ENCODE measurements at places on chromosomes 12 and 14. TPM values are rescaled to one million over a fixed set of nuclear protein-coding genes. Genes with fewer than 3 reads are reported as not detected.
A peak's percentile ranks its signal among the peaks of the same experiment; 100 is the strongest.

Gene OR4E2
- total RNA-seq, result not detected

Gene CLEC9A
- total RNA-seq, result not detected

Gene KRT6C
- not detected for total RNA-seq

Gene IFNG-AS1
- 2.7 TPM for total RNA-seq

Gene ANGEL1
- total RNA-seq, result 19.6 TPM

Gene BIN2
- total RNA-seq, result 2.1 TPM

Gene ADIPOR2
- 23.3 TPM for total RNA-seq

Gene PDE6H
- total RNA-seq, result not detected

Gene TMBIM4
- 107 TPM for total RNA-seq

Gene AVPR1A
- 3.4 TPM for total RNA-seq

Gene VRTN
- not detected for total RNA-seq

Gene CBLN3
- 1.4 TPM for total RNA-seq

Gene MAP1LC3B2
- total RNA-seq, result 1.0 TPM

Gene PLEKHH1
- total RNA-seq, result 2.3 TPM

DNA sequence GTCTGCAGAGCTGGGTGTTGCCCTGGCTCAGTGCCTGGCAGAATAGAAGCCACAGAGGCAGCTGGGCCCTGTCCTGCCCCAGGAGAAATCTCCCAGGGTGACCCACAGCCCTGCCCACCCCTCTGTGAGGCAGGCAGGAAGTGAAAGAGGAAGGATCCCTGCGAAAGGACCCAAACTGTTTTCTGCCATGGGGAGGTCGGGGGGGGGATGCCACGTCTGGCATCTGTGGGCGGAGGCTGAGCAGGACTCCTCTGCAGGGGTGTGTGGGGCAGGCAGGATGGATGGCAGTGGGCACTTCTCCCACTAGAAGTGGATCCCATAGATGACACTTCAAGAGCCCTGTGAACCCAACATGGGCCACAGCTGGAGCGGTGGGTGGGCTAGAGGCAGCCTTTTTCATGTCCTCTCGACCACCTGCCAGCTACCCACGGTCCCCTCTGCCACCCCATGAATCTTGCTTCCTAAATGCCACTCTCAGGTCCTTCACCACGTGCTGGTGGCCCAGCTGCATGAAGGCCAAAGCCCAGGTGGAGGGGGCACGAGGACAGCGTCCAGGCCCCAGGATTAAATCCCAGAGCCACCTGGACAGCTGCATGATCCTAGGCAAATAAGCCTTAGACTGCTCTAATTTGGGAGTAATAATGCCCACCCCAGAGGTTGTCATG lies 3.6 kb downstream of the PAPLN start:
- DNase-seq, result no peak

- no peak for DNase-seq
Observed at GRCh38 chr14:85528897-85529631, 880 bp upstream of the FLRT2 start.

GRCh38 chr14:47746986-47747385 lies 71.6 kb upstream of the MDGA2 start:
- DNase-seq, result no peak

DNA sequence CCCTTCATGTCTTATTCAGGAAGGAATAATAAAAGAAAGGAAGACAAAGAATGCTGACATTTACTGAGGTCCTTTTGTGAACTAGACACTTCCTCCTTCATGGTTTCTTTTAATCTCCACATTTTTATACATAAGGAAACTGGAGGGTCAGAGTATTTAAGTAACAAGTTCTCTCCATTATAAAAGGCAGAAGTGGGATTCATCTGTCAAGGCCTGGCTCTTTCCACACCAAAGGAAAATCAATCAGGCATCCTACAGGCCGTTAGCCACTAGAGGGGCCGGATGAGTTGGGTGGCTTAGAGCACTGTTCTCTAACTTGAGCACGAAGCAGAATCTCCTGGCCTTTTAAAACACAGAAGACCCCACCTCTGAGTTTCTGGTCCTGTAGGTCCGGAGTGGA lies 36.8 kb upstream of the NINJ2 start:
- DNase-seq, result no peak

DNA sequence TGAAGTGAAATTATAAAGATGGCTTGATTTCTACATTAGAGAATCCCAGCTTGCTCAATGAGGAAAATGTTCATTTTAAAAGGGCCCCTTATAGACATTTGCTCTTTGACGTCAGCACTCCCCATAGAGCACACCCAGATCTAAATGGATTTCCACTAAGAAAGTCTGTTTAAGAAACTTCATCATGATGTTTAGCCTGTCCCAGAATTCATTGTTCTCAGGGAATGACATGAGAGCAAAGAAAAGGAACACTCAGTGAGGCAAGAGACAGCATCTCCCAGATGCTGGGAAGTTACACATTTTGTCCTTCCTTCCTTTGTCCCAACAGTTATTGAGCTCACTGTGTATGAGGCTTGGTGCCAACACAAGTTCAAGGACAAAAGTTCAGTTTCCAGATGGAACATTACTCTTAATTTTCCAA lies 4.9 kb downstream of the PHLDA1 start:
- DNase-seq, result no peak

GRCh38 chr12:27034607-27035293 lies 12.4 kb downstream of the MED21 start:
- no peak for DNase-seq

DNA sequence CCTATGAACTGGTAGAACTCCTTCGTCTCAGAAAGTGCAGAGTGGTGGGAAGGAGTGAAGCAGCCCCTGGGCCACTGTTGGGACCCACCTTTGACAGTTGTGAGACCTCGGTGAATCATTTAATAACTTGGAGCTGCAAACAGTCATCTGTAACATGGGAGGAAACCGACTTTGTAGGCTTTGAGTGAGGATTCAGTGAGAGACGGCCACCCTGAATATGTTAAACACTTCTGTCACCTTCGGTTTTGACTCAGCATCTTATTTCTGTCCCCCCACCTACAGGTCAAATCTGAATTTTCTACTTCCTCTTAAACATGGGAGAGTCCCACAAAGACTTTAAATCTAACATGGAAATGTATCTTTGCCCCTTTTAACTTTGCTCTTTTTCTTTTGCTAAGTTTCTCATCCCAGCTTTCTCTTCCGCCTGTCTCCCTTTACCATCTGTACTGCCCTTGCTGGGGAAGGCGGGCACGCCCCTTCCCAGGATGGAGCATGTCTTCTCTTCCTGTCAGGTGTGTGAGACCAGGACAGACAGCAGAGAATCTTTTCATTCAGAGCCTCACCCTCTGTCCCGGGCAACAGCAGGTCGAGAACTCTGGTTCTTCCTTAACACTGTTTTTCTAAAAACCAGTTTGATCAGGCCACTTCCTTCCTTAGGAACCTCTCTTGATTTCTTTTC lies 37.1 kb downstream of the ZC3H14 start:
- no peak for DNase-seq

DNA sequence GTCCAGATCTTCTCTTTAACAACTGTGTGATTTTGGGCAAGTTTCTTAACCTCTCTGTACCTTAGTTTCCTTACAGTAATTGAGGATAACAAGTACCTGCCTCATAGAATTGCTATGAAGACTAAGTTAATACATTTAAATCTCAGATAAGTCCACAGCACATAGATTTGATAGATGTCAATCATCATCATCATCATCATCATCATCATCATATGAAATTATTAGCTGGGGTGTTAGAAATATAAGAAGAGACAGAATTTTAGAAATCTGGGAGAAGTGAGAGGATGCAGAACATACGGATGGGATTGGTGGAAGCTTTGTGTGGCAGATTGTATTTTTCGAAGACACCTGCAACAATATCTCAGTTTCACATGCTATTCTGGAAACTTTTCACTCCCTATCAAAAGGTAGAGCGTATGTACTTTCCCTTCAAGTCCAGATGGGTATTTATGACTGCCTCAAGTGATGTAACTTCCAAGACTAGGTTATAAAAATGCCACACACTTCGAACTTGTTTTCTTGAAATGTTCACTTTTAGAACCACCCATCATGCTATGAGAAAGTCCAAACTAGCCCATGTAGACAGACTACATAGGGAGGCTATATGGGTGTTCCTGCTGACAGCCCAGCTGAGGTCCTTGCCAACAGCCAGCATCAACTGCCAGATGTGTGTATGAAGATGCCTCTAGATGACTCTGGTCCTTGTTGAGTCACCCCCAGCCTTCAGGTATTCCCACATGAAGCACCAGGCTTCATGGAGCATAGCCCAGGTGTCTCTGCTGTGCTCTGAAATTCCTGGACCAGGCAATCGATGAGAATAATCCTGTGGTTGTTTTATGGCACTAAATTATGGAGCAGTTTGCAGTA lies 20.7 kb upstream of the SDR39U1 start:
- DNase-seq, result no peak

- no peak for DNase-seq
Observed at GRCh38 chr14:28771168-28771567, 4.6 kb downstream of the FOXG1 start.

- no peak for DNase-seq
Observed at GRCh38 chr14:74704656-74705055, 8.2 kb downstream of the AREL1 start.

DNA sequence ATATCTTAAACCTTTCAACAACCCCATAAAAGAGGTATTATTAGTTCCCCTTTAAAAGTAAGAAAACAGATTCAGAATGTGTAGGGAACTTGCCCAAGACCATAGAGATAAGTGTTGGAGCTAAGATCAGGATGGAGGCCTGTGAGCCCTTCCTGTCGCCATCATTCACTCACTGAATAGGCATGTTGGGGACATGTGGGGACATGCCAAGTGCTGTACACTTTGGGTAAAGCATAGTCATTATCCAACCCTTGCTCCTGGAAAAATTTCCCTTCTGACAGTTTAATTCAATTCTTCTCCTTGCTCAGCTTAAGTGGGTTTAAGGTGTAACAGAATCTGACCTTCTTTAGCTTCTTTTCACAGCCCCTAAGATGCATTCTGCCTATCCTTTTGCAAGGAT lies 28.0 kb upstream of the C12orf42 start:
- no peak for DNase-seq

DNA sequence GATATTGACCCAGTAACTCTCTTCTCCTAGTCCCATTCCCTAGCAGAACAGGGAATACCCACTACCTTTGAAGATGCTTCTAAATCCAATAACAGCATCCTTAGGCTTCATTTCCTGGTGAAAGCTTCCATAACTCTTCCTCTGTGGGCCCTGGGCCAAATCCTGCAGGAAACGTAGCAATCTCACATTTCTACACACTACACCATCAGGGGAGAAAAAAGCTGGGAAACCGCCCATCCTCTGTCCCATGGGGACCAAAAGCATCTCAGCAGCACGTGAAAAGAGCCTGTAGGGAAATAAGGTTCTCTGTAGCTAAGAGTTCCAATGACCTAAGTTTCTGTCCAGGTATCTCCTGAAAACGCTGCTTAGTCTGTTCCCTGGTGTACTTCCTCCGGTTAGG lies 340.2 kb downstream of the DPF3 start:
- DNase-seq, result no peak

DNA sequence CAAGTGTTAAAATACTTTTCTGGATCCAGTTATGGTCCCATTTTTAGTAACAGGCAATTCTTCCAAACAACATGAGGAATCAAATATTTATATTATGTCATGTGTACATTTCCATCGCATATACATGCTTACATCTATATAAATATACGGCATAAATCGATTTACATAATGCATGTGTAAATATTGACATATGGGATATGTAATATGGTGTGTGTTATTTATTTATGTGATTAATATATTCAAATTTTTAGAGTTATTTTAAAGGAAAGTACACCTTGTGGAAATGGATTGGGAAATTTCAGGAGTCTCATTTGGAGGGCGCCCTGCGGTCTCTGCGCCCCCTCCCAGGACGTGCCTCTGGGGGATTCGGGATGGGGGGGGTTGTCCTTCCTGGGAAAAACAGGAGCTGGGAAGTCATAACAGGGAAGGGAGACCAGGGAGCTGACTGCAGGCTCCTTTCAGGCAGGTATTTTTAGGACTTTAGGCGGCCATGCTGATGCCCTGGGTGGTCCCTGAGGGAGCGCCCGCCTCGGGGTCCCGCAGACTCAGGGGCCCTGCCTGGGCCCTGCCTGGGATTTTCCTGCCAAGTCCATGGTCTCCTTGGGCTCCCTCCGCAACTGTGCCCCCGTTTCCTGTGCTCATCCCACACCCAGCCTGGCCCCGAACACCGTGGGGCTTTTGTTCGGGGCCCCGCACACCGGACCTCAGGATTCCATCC lies 82.7 kb upstream of the SFSWAP start:
- no peak for DNase-seq

DNA sequence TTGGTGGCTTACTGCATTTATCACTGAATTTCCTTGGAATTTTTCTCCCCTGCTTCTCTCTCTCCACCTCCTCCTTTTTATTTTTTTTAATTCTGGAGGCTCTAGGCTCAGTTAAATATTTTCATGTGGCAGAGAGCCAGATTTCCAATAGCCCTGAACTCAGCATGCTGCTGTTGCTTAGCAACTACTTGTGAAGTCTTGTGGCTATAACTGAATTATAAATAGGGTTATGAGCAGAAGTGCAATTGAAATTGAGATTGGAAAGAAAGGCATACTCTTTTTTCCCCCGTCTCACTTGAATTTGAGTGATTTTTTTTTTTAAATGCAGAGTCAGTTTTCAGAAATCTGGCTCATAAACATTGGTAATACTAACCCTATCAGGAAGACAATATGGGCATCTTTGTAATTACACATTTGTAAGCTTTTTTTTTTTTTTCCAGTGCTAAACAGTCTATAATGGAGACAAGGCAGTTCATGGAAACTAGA lies 38.3 kb downstream of the ATF7IP start:
- DNase-seq, result no peak

DNA sequence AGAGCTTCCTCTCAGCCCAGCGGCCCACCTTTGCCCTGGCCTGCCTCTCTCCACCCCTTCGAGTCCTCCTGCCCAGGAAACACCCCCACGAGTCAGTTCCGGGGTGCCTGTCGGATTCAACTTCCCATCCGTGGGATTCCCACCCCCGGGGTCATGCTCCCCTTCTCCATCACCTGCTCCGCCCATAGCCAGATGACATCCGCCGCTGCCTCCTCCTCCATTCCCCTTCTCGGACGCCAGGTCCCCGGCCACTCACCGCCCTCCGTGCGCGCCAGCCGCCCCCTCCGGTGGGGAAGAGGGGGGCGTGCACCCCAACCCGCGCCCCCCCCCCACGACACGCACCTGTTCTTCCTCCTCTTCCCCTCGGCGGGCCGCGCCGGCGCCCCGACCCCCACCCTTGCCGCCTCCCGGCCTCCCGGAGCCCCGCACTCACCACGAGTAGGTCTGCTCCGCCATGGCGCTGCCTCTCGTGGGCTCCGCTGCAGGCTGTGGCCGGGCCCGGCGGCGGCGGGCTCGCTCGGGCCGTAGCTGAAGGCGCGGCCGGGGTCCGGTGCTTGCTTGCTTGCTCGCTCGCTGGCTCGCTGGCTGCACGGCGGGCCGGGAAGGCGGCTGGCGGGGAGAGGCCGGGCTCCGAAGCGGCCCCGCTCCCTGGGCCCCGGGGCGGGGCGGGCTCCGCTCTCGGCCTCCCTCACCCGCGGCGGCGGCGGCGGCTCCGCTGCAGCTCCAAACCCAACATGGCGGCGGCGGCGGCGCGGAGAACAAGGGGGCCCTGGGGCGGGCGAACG lies 554 bp downstream of the SPPL3 start:
- DNase-seq, result peak; percentile 64

GRCh38 chr12:63302941-63303536 lies 152.0 kb upstream of the AVPR1A start:
- no peak for DNase-seq

GRCh38 chr12:205026-205425 lies 8.9 kb downstream of the SLC6A12 start:
- DNase-seq, result no peak
